ENCODE measurements at places on chromosomes 7 and 10.
A peak's percentile ranks its signal among the peaks of the same experiment; 100 is the strongest.

- no peaks in the 10 kb centered on the region for H3K36me3 ChIP-seq
- H3K27me3 ChIP-seq: peaks cover 43% of the 10 kb centered on the region
- H3K4me1 ChIP-seq: no peaks in the 10 kb centered on the region
Measured at GRCh38 chr10:71039551-71039950, 151.2 kb upstream of the PCBD1 start.

GRCh38 chr10:98458809-98459784 lies 12.4 kb upstream of the HPS1 start:
- H3K4me1 ChIP-seq: peaks cover 18% of the 10 kb centered on the region
- H3K27me3 ChIP-seq: peaks cover 15% of the 10 kb centered on the region
- DNase-seq: no peak

DNA sequence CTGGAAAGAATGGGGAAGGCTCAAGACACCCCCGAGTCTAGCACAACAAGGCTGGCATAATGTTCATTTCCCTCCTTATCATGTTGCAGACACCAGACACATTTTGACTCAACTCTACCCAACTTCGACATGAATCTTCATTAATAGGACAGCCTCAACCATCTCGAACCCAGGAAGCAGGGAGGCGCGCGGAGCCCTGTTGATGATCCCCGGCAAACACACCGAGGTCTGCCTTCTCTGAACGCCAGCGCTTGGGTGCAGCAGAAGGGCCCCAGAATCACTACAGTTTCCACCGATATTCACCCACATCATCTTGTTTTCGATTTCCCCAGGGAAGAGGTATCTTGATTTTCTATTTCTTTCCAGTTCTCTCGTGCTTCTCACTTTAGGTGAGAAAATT lies 563.6 kb downstream of the TCERG1L start:
- no peaks in the 10 kb centered on the region for H3K4me1 ChIP-seq
- no peak overlapping the region for H3K4me3 ChIP-seq
- no peaks in the 10 kb centered on the region for H3K27me3 ChIP-seq

DNA sequence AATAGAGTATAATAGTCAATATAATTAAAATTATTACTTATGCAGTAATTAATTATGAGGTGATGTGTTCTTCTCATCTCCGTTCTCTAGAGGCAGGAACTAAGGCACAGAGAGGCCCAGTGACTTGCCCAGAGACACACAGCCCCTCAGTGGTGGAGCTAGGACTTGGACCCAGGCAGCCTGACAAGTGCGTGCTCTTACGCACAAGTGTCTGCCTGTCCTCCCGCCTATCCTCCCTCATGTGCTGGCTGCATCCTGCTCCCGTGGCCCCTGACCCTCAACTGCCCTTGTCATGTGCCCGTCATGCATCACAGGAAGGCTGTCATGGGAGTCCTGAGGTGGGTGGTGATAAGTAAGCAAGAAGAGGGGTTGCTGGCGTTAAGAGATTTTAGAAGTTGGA lies 14.3 kb downstream of the IL2RA start:
- no peak overlapping the region for H3K27ac ChIP-seq
- H3K27me3 ChIP-seq: peaks cover 91% of the 10 kb centered on the region
- H3K4me1 ChIP-seq: peaks cover 14% of the 10 kb centered on the region
- H3K36me3 ChIP-seq: no peaks in the 10 kb centered on the region
- no peak overlapping the region for H3K4me3 ChIP-seq

DNA sequence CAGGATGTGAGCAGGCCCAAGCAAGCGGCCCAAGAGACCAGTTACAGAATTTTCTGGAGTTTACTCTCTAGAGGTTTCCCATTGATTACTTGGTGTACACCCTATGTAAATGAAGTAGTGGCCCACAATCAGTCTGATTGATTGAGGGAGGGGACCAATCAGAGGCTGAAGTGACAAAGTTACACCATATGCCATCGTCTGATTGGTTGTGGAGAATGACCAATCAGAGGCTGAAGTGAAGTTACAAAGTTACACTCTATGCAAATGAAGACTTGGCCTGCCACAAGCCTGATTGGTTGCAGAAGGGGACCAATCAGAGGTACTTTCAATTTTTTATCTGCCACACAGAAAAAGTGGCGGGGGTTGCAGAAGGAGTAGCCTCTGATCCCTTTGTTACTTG lies 83.7 kb downstream of the KIF20B start:
- no peak overlapping the region for H3K4me3 ChIP-seq
- H3K27ac ChIP-seq: no peak overlapping the region

DNA sequence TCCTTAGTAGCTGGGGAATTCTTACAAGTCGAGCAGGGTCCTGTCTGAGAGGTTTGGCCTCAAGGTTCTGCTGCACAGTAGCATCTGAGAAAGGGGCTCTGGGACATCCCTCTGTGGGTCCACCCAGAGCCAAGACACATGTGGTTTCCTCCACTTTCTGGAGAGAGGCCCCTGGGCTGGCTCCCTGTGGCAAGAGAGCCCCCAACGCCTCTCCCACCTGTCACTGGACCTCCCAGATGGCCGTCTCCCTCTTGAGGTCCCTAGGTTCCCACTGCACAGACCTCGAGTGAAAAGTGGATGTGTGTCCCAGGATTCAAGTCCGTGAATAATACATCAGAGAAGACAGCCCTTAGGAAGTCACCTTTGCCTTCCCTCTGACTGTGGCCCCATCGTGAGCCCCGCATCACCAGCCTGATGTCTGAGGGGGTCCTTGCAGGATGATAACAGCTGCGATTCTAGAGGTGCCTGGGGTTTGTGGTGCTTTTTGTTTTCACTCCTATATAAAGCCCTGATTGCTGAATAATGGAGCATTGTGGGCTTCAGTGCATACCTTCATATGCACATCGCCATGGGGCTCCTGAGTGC lies 319.0 kb downstream of the GLRX3 start:
- H3K4me3 ChIP-seq: no peak overlapping the region
- no peaks in the 10 kb centered on the region for H3K4me1 ChIP-seq
- no peaks in the 10 kb centered on the region for H3K36me3 ChIP-seq
- H3K27me3 ChIP-seq: no peaks in the 10 kb centered on the region

DNA sequence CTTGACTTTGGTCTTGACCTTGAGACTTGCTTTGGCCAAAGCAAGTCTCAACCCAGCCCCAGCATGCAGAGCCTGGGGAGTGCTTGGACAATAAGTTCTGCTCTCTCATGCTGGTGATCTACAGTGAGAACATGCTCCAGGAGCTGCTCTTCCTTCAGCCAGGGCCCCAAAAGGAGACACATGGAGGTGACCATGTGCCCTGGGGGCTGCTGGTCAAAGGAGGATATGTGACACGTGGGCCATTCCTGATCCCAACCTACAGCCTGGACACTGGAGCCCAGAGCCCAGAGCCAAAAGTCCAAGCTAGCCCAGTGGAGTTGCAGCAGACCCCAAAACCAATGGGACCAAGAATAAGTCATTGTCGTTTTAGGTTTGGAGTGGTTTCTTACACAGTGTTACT lies 78.2 kb upstream of the CHST15 start:
- no peak overlapping the region for H3K4me3 ChIP-seq
- DNase-seq: no peak
- no peak overlapping the region for H3K27ac ChIP-seq
- no peaks in the 10 kb centered on the region for H3K27me3 ChIP-seq
- no peaks in the 10 kb centered on the region for H3K36me3 ChIP-seq

- H3K27me3 ChIP-seq: no peaks in the 10 kb centered on the region
- H3K36me3 ChIP-seq: no peaks in the 10 kb centered on the region
- peaks cover 11% of the 10 kb centered on the region for H3K4me1 ChIP-seq
Measured at GRCh38 chr7:129224251-129225205, at the start of gene AHCYL2. Gene AHCYL2 (plus strand): TSS chr7:129225030.

DNA sequence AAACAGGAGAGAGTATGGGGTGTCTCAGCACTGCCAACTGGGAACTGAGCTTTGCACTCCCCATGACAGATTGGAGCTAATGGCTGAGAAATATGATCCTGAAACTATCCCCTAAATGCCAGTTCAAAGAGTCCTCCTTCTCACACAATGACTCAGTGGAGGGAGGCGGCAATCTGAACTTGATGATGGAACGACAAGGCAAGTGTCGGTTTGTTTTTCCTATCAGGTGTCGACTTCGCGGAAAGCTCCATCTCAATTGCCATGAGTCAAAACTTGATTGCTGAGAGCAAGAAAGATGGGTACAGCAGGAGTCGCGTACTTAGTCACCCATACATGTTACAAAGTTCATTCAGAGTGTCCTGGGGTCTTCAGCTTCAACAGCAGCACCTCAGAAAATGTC lies 52.5 kb downstream of the NPY start:
- no peaks in the 10 kb centered on the region for H3K4me1 ChIP-seq
- H3K27ac ChIP-seq: no peak overlapping the region
- DNase-seq: peak; percentile 30
- no peaks in the 10 kb centered on the region for H3K27me3 ChIP-seq

- H3K36me3 ChIP-seq: no peaks in the 10 kb centered on the region
- H3K27me3 ChIP-seq: no peaks in the 10 kb centered on the region
- H3K27ac ChIP-seq: no peak overlapping the region
- DNase-seq: no peak
- no peaks in the 10 kb centered on the region for H3K4me1 ChIP-seq
Measured at GRCh38 chr7:43010061-43010460, 77.9 kb downstream of the MRPL32 start.

DNA sequence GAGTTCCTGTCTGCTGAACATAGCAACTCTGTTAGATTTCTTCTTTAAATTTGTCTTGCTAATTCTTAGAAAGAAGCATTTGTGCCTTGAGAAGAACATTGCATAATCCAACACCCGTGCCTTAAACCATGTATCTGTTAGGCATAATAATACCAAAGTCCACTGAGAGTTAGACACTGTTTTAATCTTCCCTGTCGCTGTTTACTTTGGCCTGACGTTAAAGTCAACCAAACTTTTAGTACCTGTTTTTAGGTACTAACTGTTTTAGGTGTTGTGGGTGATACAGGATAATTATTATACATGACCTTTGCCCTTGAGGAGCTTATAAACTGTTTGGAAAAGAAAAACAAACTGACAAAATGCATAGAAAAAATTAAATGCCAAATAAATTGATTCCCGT lies 43.6 kb downstream of the KLHDC10 start:
- no peaks in the 10 kb centered on the region for H3K36me3 ChIP-seq
- H3K27ac ChIP-seq: no peak overlapping the region
- H3K4me3 ChIP-seq: no peak overlapping the region

DNA sequence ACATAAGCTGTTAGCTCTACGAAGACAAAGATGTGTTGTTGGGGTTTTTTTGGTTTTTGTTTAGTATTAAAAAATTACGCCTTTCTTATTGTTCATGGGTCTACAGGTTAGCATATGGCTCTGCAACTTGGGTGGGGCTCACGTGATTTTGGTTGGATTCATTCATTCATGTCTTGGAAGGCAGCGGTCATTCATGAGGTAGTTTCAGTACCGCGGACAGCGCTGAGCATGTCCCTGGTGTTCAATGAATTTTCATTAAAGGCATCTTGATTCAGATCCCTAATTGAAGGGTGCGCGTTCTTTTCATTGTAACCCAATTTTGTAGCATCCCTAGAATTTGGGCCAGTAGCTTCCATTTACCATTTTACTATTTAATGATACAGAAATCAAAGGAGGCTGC lies 42.9 kb upstream of the TCERG1L start:
- H3K27me3 ChIP-seq: no peaks in the 10 kb centered on the region
- no peak overlapping the region for H3K27ac ChIP-seq
- DNase-seq: no peak
- no peaks in the 10 kb centered on the region for H3K4me1 ChIP-seq

GRCh38 chr10:104639590-104640338 lies 1.3 kb upstream of the SORCS3 start:
- peaks cover 80% of the 10 kb centered on the region for H3K27me3 ChIP-seq
- H3K4me1 ChIP-seq: peaks cover 7% of the 10 kb centered on the region
- H3K36me3 ChIP-seq: no peaks in the 10 kb centered on the region
- no peak overlapping the region for H3K4me3 ChIP-seq
- DNase-seq: no peak

- DNase-seq: no peak
- H3K4me3 ChIP-seq: no peak overlapping the region
- H3K27ac ChIP-seq: no peak overlapping the region
- no peaks in the 10 kb centered on the region for H3K4me1 ChIP-seq
- H3K36me3 ChIP-seq: peaks cover 99% of the 10 kb centered on the region
Measured at GRCh38 chr10:122222638-122223037, 48.5 kb upstream of the BTBD16 start.

DNA sequence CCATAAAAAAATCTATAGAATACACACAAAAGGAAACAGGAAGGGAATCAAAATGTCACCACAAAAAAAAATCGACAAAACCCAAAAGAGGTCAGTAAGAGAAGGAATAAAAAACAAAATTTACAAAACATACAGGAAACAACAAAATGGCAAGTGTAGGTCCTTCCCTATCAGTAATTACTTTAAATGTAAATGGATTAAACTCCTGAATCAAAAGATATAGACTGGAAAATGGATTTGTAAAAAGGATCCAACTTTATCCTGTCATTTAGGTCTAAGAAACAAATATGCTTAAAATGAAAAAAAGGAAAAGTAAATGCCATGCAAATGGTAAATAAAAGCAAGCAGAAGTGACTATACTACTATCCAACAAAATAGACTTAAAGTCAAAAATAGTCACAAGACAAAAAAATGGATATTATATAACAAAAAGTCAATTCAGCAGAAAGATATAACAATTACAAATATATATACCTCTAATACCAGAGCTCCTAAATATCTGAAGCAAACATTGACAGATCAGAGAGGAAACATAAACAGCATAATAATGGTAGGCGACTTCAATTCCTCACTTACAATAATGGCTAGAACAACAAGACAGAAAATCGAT lies 2.0 kb downstream of the OR13A1 start:
- H3K27ac ChIP-seq: no peak overlapping the region
- H3K27me3 ChIP-seq: no peaks in the 10 kb centered on the region
- no peaks in the 10 kb centered on the region for H3K4me1 ChIP-seq
- DNase-seq: no peak
- no peaks in the 10 kb centered on the region for H3K36me3 ChIP-seq

DNA sequence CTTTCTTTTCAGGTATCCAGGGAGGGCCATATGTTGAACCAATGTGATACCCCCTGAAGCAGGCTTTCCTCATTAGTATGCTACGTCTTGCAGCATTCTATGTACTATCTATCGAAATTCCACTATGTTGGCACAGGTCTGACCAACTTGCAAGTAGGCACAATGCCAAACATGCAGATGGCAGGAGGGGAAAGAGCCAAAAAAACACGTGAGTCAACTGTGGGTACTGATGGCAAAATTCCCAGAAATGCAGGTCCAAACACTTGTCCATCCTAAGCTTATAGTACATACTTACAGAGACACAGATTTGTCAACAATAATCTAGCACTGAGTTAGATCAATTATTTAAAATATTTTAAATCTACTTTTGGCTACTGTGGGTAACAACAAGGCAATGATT lies 394.9 kb downstream of the DGKB start:
- peak; percentile 99 for DNase-seq
- no peak overlapping the region for H3K27ac ChIP-seq
- no peaks in the 10 kb centered on the region for H3K36me3 ChIP-seq
- H3K4me3 ChIP-seq: no peak overlapping the region
- H3K27me3 ChIP-seq: no peaks in the 10 kb centered on the region
- H3K4me1 ChIP-seq: peaks cover 16% of the 10 kb centered on the region

- H3K27me3 ChIP-seq: no peaks in the 10 kb centered on the region
- H3K36me3 ChIP-seq: peaks cover 29% of the 10 kb centered on the region
- H3K4me3 ChIP-seq: no peak overlapping the region
- peaks cover 13% of the 10 kb centered on the region for H3K4me1 ChIP-seq
- peak overlapping the region; percentile 68 for H3K27ac ChIP-seq
Measured at GRCh38 chr7:127678947-127679346, 27.0 kb downstream of the SND1 start.

Data from MCF 10A (cell line).